ENCODE measurements at places on chromosomes 12 and 14.
A peak's percentile ranks its signal among the peaks of the same experiment; 100 is the strongest.

- DNase-seq, result no peak
Observed at GRCh38 chr12:19726122-19726521, 286.8 kb downstream of the AEBP2 start.

- no peak for DNase-seq
Observed at GRCh38 chr12:48569946-48570345, at the start of gene LALBA. Gene LALBA (minus strand): TSS chr12:48570046. CDS start chr12:48570020, 26 bp downstream.

DNA sequence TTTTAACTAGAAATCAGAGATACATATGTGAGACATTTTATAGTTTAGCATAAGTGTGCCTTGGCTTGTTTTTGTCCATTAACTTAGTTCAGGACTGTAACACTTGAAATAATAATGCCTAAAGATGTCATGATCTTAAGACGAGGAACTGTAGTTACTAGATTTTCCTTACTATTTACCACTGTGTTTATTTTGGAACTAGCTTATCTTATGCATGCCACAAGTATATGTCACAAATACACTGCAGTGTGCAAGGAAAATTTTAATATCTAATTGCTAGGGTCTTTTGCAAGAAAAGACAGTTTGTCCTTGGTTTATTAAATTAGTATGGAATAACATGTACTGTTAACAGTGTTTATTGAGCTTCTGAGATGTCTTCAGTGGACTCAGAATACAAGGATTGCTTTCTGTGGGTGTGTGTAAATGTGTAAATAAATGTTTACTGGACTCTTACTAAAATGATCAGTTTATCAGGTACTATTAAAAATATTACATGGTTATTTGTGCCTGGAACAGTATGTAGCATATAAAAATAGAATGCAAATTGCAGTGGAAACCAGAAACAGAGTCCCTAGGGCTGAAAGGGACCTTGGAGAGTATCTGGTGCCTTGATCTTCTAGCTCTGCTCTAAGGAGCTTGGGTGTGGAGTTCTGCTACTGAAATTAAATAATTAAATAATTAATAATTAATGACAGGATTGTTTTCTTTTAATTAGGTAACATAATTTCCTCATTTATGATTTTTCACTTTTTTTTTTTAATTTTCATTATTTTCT, 58.1 kb downstream of the FGD4 start:
- no peak for DNase-seq

DNA sequence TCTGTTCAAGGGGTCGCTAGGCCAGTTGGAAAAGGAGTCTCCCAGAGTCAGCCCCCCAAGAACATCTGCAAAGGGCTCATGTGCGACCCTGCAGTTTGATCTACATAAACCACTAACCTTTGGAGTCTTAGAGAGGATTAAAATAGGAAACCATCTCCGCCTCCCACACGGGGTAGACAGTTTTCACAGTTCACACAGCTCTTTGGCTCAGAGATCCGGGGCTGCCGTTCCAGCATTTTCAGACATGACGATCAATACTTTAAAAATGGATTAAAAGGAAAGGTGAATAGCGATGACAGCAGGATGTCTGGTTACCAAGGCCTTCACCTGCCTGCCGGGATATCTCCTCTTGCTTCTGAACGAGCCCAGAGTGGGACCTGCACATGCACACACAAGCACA, 59.8 kb upstream of the BCL11B start:
- DNase-seq, result no peak

GRCh38 chr14:101704140-101704539, 57.4 kb upstream of the PPP2R5C start:
- no peak for DNase-seq

DNA sequence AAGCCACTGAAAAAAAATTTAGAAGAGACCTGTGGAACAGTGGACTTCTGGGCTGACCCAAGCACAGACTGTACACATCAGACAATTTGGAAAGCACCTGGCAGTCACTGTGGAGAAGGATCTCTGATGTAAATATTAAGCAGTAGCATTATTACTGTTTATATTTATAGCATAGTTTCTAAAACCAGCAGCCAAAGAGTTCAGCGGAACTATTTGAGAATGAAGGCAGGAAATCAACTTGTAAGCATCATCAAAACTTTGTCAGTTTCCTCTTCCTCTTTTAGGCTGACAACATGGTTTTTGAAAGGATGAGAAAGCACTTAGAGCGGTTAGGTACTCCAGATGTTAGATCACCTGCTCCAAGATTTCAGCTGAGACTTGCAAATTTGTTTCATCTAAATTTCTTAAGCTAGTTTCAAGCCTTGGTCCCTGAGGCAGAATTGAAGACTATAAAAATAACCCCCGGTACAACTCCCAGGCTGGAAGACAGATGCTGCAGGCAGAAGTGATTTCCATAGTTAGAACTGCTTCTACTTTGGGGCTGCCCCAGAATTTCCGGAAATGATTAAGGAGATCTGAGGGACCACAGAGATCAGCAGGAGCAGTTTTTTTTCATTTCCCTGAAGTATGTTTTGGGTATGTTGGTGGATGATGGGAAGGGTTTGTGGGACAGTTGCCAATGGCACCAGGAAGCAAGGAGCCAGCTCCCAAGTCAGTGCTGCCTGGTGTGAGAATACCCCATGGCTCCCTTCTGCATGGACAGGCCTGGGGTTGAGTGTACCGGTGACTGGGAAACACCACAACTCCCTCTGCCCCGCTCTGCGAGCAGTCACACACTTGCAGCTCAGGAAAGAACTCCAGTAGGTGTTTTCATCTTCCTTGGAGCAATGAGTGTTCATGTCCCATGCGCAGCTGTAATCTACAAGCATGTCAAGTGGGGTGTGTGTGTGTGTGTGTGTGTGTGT, 354.5 kb downstream of the NUAK1 start:
- peak; percentile 31 for DNase-seq

- DNase-seq, result peak; percentile 48
Observed at GRCh38 chr12:2739832-2740641, 54.7 kb upstream of the FKBP4 start.

GRCh38 chr12:121538699-121539061, 42.1 kb downstream of the KDM2B start:
- no peak for DNase-seq

DNA sequence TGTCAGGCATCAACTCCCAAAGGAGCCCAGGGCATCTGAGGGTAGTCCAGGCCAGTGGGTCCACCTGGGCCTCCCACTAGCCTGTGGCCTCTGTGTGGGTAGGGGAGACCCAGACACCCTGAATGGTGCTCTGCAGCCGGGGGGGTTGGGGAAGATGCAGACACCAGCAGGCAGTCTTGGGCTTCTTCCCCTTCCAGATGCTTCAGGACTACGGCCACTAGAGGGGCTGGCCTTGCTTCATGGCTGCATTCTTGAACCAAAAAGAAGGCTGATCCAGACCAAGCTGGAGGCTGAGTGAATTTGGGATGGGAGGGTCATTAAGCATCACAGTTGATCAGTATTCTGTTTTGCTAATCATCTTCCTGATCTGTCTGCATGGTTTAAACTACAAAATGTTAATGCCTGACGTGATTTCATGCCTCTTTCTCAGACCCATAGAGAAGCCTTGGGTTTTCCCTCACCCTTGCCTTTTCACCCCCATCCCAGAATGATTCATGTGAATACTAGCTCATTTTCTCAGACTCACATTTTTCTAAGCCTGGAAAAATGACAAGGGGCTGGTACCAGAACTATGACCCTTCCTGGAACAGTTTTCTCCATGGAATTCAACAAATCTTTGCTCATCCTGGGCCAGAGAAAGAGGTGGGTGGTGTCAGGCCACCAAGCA, 134.2 kb downstream of the NTF3 start:
- DNase-seq, result peak; percentile 88

GRCh38 chr12:127414636-127415035, 852.3 kb upstream of the TMEM132C start:
- DNase-seq, result no peak

DNA sequence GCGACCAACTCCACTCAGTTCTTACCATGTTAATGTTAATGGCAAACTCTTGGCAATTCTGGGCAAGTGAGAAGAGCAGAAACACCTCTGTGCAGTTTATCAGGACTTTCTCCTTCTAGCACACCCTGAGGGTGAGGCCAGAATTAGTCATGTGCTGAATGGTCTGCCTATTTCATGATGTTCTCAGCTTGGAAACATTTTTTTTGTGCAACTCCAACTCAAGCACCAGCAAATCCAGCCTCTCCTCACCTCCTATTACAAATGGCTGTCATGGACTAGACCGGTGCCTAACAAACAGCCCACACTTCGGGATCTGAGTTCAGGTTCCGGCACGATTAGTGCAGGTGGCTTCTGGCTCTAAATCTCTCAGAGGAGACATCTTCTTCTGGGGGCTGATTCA, 246.0 kb downstream of the ZFP36L1 start:
- DNase-seq, result peak; percentile 76

DNA sequence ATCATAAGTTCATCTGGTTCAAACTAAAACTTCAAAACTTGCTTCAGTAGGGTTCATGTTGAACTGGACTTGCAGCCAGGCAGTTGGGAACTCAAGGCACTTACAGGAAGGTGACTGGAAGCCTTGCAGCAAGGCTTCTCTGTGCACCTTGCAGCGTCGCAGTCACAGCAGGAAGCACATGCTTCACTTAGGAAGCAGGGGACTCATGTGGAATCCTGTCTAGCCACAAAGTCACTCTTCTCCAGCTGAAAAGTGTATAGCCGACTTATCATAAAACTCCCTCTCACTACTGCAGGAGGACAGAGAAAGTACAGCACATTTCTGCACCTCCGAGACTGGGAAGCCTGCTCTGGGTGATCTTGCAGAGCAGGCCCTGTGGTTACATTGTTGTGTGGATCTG, 114.0 kb upstream of the PRB2 start:
- no peak for DNase-seq

GRCh38 chr12:23891115-23891514, 58.4 kb downstream of the SOX5 start:
- DNase-seq, result no peak

- peak; percentile 79 for DNase-seq
Observed at GRCh38 chr12:84793558-84794367, 118.8 kb downstream of the SLC6A15 start.

DNA sequence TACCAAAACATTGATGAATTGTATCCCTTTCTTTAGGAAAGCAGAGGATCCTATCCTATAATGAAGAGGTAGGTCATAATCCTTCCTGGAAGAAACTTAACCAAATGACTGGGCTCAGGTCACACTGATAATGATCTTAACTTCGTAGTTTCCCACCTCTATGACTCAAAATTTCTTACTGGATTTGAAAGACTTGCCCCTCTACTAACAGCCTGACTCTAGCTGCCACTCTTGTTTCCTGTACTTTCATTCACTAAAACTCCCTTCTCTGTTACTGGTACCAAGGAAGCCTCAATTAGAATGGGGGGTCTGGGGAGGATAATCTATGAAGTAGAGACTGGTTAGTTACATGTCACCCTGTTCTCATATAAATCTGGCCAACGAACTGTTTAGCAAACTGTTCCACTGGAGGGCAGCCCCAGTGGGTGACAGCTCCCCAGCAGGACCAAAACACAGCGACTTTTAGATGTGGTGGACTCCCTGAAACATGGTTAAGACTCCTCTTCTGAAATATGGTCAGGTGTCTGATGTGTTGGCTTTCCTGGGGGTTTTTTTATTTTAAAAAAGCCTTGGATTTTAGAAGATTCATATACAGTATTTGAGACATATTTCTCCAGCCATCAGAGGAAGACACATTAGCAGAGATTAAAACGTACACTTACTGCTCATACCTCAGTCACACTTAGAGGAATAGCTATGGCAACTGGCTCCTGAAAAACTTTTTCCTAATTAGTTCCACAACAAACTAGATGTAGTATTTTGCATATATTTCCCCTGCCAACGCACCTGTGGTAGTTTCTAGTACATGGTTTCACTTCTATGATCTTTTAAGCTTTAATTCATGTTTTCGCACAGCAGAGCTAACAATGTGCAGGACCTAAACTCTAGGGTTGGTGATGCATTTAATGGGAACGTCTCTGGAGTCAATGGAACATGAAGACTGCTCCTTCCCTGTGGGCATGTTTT, 72.3 kb downstream of the ACADS start:
- DNase-seq, result no peak

- peak; percentile 84 for DNase-seq
Observed at GRCh38 chr14:33343016-33343415, 404.3 kb downstream of the NPAS3 start.

GRCh38 chr12:64218597-64218996, 3.5 kb downstream of the KICS2 start:
- no peak for DNase-seq

GRCh38 chr12:47650469-47650868, 55.4 kb downstream of the RPAP3 start:
- DNase-seq, result no peak

DNA sequence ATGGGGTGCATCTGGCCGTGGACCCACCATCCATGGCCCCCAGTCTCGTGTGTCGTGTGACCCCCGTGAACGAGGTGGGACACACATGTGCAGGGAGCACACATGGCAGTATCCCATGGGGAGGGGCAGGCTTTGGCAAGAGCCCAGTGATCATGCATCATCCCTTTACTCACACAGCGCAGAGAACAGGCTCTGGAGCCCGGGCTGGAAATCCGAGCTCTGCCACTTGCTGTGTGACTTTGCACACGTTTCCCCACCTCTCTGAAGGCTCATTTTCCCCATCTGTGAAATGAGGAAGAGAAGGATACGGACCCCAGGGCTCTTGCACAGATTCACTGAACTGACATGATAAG, 119.9 kb downstream of the PHETA1 start:
- peak; percentile 27 for DNase-seq

- no peak for DNase-seq
Observed at GRCh38 chr14:44135972-44136371, 371.1 kb downstream of the FSCB start.

DNA sequence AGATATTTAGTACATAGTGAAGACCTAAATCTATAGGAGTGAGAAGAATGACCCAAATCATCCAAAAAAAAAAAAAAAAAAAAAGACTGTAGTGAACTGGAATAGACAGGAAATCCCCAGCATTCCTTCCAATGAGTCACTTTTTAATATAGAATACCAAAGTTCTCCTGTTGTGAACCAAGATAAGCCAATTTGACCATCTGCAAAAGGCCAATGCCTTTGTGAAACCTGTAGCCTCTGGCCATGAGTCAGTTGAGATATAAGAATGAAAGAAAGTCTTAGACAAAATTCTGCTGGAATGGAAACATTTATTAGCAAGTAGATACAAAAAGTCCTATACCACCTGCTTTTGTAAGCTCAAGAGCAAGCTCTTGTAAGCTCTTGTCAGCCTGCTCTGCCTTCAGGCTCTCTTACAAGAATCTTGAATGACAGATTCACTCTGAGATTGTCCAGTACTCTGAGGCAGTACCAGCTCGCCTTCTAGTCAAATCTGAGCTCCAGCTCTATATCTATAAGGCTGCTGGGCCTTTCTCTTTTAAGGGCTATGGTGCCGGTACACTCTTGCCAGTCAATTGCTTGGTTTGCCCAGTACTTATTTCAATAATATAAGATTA, 243.0 kb upstream of the TMTC1 start:
- DNase-seq, result peak; percentile 84

- DNase-seq, result no peak
Observed at GRCh38 chr12:120132863-120133385, 16.4 kb upstream of the RAB35 start.

DNA sequence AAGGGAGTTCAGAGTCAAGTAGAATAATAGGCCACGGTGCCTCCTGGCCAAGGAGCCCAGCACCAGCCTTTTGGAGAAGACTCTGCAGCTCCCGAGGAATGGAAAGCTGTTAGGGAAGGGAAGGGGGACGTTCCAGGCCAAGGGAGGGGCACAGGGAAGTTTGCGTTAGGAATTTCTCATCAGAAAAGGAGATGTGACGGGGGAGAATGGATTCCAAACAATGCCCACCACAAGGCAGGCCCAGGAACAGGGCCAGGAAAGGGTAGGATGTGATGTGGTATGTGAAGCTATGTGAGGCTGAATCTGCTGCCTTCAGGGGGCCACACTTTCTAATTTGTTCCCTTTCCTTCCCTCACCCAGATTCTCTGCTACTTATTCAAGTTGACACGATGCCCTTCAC, 46.0 kb downstream of the DGLUCY start:
- peak; percentile 17 for DNase-seq

- DNase-seq, result peak; percentile 56
Observed at GRCh38 chr14:54420478-54421142, 20.6 kb downstream of the CNIH1 start.

All from fibroblast of upper back skin (primary cell).